ENCODE measurements at places on chromosomes 5 and 9. TPM values are rescaled to one million over a fixed set of nuclear protein-coding genes. Genes with fewer than 3 reads are reported as not detected.

The CCL21 gene
- polyA plus RNA-seq: not detected

The SETX gene
- polyA plus RNA-seq: 49.3 TPM

The TNFSF8 gene
- polyA plus RNA-seq: 6.2 TPM

The ACTBL2 gene
- not detected for polyA plus RNA-seq

The NR2F1 gene
- not detected for polyA plus RNA-seq

The CCDC183 gene
- polyA plus RNA-seq: 0.24 TPM

The SLC6A3 gene
- polyA plus RNA-seq: not detected

- no peak for DNase-seq
- H3K4me1 ChIP-seq: peaks cover 5% of the 10 kb centered on the region
- H3K4me3 ChIP-seq: no peak overlapping the region
- H3K36me3 ChIP-seq: no peaks in the 10 kb centered on the region
Measured at GRCh38 chr5:133662578-133662977, 50.2 kb upstream of the FSTL4 start.

- peaks cover 8% of the 10 kb centered on the region for H3K36me3 ChIP-seq
- no peak overlapping the region for H3K27ac ChIP-seq
- no peaks in the 10 kb centered on the region for H3K27me3 ChIP-seq
- no peak for DNase-seq
- no peaks in the 10 kb centered on the region for H3K4me1 ChIP-seq
- H3K4me3 ChIP-seq: no peak overlapping the region
Measured at GRCh38 chr9:95239071-95239470, 78.4 kb downstream of the FANCC start.

GRCh38 chr9:113776194-113776593, 99.9 kb upstream of the ZNF618 start:
- H3K4me1 ChIP-seq: no peaks in the 10 kb centered on the region
- DNase-seq: no peak
- no peak overlapping the region for H3K27ac ChIP-seq
- H3K27me3 ChIP-seq: peaks cover 4% of the 10 kb centered on the region

GRCh38 chr5:39219437-39219836, at the start of gene FYB1:
Gene FYB1, minus strand, starts transcription at chr5:39219563. Its CDS starts 16,603 bp downstream, at chr5:39202960.
- H3K4me1 ChIP-seq: no peaks in the 10 kb centered on the region
- H3K4me3 ChIP-seq: no peak within 1 kb of the TSS
- H3K27me3 ChIP-seq: no peaks in the 10 kb centered on the region
- DNase-seq: no peak

DNA sequence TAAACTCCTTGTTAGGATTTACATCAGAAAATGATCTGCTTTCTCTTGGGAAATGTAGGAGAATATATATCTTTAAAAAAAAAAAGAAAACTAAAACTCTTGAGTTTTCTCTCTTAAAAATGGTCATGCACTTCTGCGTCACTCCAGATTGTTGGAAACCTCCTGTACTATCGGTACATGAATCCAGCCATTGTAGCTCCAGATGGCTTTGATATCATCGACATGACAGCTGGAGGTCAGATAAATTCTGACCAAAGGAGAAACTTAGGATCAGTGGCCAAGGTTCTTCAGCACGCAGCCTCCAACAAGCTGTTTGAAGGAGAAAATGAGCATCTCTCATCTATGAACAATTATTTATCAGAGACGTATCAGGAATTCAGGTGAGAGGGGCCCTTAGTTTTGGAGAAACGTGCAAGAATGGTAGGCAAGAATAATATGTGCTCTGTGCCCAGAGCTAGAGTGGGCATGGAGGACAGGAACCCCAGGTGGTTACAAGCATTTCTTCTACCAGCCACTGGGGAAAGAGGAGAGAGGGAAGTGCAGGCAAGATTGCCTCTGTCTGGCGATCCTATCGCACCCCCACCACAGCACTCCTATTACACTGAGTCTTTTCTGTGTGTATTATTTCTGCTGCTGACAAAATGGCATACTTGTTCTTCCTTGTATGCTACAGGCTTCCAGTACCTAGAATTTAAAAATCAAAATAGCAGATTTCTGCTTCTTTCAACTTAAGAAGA, 41.4 kb upstream of the F2R start:
- H3K4me1 ChIP-seq: no peaks in the 10 kb centered on the region
- H3K27ac ChIP-seq: no peak overlapping the region
- no peaks in the 10 kb centered on the region for H3K27me3 ChIP-seq
- H3K36me3 ChIP-seq: no peaks in the 10 kb centered on the region
- DNase-seq: no peak

DNA sequence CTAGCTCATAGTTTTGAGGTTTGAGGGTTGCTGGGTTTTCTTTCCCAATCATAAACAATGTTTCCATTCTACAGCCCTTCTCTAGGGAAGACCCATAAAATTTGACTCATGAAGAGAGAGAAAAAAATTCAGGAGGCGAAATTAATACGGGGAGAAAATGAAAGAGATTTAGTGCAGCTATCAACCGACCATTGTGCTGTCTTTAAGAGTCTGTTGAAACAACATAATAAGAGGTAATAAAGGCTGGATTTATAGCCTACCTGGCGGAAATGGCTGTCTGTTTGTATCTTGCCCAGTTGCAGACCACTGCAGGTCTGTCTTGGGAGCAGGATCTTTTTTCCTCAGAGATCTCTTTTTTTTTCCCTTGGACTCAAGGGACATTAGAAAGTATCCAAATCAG, 66.9 kb downstream of the TLR4 start:
- H3K27me3 ChIP-seq: peaks cover 54% of the 10 kb centered on the region
- no peak overlapping the region for H3K4me3 ChIP-seq
- H3K27ac ChIP-seq: no peak overlapping the region
- peaks cover 12% of the 10 kb centered on the region for H3K36me3 ChIP-seq
- no peaks in the 10 kb centered on the region for H3K4me1 ChIP-seq

DNA sequence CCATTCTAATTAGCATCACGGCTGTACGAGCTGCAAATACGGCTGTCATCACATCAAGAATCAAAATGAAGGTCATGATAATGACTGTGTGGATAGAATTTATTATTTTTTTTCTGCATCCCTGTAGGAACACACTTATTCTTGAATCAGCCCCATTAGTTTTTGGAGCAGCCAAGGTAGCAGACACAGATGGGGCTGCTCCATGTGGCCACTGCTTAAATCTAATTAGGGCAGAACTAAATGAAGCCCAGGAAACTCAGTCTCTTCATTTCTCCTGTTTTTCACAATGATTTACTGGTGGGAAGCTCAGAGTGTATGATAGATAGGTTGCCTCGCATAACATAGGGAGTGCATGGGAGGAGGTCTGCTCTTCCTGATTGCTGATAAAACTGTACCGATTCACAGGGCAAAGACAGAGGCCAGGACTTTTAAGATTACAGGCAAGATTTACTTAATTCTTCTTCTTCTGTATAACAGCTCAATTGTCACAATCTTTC, 275.5 kb downstream of the GLIS3 start:
- H3K27ac ChIP-seq: no peak overlapping the region
- H3K27me3 ChIP-seq: peaks cover 2% of the 10 kb centered on the region
- no peaks in the 10 kb centered on the region for H3K36me3 ChIP-seq
- DNase-seq: no peak

GRCh38 chr5:113909782-113910181, 396.3 kb downstream of the YTHDC2 start:
- H3K36me3 ChIP-seq: no peaks in the 10 kb centered on the region
- DNase-seq: no peak
- no peaks in the 10 kb centered on the region for H3K27me3 ChIP-seq
- H3K4me1 ChIP-seq: no peaks in the 10 kb centered on the region
- no peak overlapping the region for H3K27ac ChIP-seq
- no peak overlapping the region for H3K4me3 ChIP-seq

DNA sequence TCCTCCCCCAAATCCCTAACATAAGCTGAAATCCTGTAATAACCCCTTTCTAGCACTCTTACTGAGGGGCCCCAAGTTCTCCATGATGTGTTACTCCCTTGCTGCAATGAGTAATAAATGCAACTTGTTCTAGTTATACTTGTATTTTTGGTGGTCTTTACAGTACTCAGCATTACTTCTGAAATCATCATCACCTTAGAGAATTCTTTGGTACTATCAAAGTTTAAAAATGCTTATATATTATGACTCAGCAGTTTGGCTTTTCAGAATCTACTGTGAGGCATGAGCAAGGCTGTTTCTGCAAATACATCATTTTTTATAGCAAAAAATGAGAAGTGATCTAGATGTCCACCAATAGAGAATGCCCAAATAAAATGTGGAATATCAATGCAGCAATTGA, 20.7 kb upstream of the ROPN1L start:
- no peak overlapping the region for H3K27ac ChIP-seq
- H3K27me3 ChIP-seq: no peaks in the 10 kb centered on the region
- H3K36me3 ChIP-seq: peaks cover 26% of the 10 kb centered on the region

DNA sequence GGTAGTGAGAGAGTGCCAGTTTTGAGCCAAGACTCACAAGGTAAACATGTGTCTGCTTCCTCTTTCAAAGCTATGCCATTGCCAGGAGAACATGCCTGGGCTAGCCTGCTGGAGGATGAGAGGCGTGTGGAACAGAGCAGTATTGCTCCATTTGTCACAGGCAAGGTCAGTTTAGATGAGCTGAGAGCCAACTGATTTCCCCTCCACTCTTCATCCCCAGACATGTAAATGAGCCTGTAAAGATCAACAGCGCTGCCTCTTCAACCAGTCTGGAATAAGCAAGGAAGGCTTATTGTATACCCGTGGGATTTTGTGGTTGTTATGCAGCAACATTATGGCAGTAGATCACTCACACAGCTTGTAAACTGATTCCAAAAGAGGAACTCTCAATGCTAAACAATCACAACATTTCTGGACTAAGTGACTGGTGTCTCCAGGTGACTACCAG, 8.2 kb upstream of the GDNF start:
- H3K27me3 ChIP-seq: peaks cover 42% of the 10 kb centered on the region
- H3K36me3 ChIP-seq: no peaks in the 10 kb centered on the region
- no peak for DNase-seq
- H3K27ac ChIP-seq: no peak overlapping the region

DNA sequence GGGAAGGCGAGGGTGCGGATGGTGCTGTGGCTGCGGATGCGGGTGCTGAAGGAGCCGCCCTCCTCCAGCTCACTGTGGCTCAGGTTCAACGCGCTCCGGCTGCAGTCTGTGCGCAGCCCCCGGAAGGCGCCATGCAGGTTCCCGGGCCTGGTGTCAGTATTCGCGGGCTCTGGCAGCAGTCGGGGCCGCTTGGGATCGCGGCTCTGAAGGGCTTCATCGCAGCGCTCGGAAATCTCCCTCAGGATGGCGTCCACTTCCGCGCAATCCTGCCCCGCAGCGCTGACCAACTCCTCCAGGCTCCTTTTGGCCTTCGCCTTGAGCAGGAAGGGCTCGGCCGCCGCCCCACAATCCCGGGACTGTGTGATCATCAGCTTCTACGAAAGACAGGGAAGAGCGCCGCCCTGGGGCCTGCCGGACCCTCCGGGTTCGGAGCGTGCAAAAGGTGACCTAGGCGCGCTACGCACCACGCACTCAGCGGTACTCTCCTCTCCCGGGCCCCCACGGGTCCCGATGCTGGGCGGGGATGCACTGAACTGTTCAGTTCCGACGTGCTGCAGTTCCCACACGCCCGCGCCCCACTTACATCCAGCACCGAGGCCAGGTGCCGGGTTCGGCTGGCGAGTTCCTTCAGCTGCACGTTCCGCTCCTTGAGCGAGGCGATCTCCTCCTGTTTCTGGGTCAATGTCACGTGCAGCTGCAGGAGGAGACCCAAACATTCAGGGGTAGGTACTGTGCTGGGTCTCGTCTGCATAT, 6.5 kb downstream of the MCIDAS start:
- H3K4me3 ChIP-seq: peak overlapping the region; percentile 84
- no peaks in the 10 kb centered on the region for H3K36me3 ChIP-seq
- no peak overlapping the region for H3K27ac ChIP-seq
- no peak for DNase-seq
- H3K27me3 ChIP-seq: peaks cover 86% of the 10 kb centered on the region

DNA sequence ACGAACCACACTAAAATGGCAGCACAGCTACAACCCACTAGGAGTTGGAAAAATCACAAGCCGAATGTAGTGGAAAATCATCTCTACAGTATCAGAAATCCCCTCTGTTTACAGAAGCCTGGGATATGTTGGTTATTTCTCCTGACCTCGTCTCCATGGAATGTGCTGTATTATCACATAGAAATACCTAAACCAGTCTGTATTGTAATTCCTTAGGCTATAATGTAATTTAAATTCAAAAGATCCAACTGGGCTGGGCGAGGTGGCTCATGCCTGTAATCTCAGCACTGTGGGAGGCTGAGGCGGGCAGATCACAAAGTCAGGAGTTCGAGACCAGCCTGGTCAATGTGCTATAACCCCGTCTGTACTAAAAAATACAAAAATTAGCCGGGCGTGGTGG, 244.8 kb upstream of the MPDZ start:
- H3K4me1 ChIP-seq: no peaks in the 10 kb centered on the region
- no peak overlapping the region for H3K4me3 ChIP-seq
- DNase-seq: no peak
- no peaks in the 10 kb centered on the region for H3K36me3 ChIP-seq

GRCh38 chr9:23542438-23542837, 283.6 kb downstream of the ELAVL2 start:
- peaks cover under 1% of the 10 kb centered on the region for H3K4me1 ChIP-seq
- H3K27ac ChIP-seq: no peak overlapping the region
- H3K4me3 ChIP-seq: no peak overlapping the region
- DNase-seq: no peak
- H3K27me3 ChIP-seq: peaks cover 4% of the 10 kb centered on the region

GRCh38 chr9:122904466-122904822, 715 bp downstream of the RC3H2 start:
- H3K27ac ChIP-seq: peak overlapping the region; percentile 98
- no peaks in the 10 kb centered on the region for H3K27me3 ChIP-seq
- peak overlapping the region; percentile 95 for H3K4me3 ChIP-seq
- DNase-seq: no peak

GRCh38 chr5:164610374-164610773, 1105.0 kb downstream of the MAT2B start:
- H3K4me1 ChIP-seq: no peaks in the 10 kb centered on the region
- H3K27me3 ChIP-seq: no peaks in the 10 kb centered on the region
- no peak for DNase-seq
- H3K4me3 ChIP-seq: no peak overlapping the region
- no peak overlapping the region for H3K27ac ChIP-seq

DNA sequence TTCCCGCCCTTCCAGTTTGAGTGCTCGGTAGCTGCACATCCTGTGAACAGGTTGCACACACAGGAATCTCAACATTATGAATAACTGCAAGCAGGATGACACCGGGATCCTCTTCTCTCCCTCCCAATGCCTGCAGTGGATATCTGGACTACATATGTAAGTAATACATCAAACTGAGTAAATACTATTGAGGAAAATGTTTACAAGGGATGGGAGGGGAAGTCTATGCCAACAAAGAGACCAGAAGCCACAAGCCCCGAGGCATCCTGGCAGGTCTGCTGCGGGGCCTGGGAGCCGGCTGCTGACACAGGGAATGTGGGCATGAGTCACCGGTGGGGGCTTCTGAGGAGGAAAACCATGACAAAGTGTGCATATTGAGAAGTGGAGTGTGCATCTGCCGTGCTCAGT, 8.6 kb upstream of the ANKRD33B start:
- DNase-seq: no peak
- peaks cover 50% of the 10 kb centered on the region for H3K4me1 ChIP-seq
- H3K36me3 ChIP-seq: no peaks in the 10 kb centered on the region
- no peak overlapping the region for H3K27ac ChIP-seq
- no peak overlapping the region for H3K4me3 ChIP-seq

Data from naive B cell (primary cell).